ENCODE measurements at places on chromosomes 16 and 17. TPM values are rescaled to one million over a fixed set of nuclear protein-coding genes. Genes with fewer than 3 reads are reported as not detected.
A peak's percentile ranks its signal among the peaks of the same experiment; 100 is the strongest.

DNA sequence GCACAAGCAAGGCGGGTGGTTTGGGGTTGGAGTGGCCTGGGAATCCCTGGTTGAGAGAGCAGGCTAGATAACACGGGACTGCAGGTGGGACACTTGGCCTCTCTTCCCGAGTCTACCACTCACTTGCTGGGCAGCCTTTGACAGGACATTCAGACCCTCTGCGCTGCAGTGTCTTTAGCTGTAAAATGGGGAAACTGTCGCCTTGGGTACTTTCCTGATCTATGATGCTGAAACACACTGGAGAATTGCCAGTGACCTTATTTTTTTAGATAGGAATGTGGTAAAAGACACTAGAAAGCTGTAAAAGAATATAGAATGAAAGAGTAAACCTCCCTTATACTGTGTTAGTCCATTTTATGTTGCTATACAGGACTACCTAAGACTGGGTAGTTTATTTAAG, 30.5 kb downstream of the KSR1 start:
- H3K4me3 ChIP-seq = no peak overlapping the region
- H3K36me3 ChIP-seq = no peaks in the 10 kb centered on the region
- no peak for DNase-seq
- H3K27me3 ChIP-seq = no peaks in the 10 kb centered on the region

GRCh38 chr17:10311131-10311530, 61.7 kb downstream of the MYH13 start:
- H3K27me3 ChIP-seq = no peaks in the 10 kb centered on the region
- no peak overlapping the region for H3K27ac ChIP-seq
- DNase-seq = no peak
- no peak overlapping the region for H3K4me3 ChIP-seq
- no peaks in the 10 kb centered on the region for H3K4me1 ChIP-seq
- no peaks in the 10 kb centered on the region for H3K36me3 ChIP-seq

DNA sequence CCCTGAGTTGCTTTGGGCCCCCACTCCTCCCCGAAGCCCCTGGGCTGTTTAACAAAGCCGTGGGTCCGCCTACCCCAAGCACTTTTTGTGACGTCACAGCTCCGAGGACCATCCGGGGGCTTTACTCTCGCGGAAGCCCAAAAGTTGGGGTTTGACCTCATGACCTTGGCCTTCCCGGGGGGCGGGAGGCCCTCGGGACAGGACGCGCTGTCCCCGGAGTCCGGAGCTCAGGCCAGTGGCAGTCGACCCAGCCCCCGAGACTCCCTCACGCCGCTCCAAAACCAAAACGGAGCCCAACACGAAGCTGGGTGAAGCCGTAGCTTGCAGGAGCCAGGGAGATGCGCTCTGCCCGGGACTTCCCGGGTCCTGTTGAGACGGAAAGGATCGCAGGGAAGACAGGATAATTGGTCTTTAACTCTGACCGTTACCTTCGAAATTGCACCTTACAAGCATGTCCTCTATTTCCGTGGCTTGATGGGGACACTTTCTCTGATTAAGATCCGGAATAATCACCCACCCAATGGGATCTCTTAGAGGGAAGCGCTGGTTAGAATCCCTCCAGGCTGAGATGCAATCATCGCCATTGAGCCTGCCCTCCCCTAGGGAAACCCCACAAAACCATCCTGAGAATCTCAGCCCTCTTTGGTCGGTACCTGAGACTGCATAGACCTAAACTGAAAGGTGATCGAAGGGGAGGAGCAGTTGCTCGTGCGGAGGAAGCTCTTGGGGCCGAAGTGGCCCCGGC, 4.9 kb upstream of the SOX9 start:
- no peak overlapping the region for H3K4me3 ChIP-seq
- H3K27me3 ChIP-seq = peaks cover 24% of the 10 kb centered on the region
- no peaks in the 10 kb centered on the region for H3K36me3 ChIP-seq
- H3K4me1 ChIP-seq = no peaks in the 10 kb centered on the region
- H3K27ac ChIP-seq = no peak overlapping the region

DNA sequence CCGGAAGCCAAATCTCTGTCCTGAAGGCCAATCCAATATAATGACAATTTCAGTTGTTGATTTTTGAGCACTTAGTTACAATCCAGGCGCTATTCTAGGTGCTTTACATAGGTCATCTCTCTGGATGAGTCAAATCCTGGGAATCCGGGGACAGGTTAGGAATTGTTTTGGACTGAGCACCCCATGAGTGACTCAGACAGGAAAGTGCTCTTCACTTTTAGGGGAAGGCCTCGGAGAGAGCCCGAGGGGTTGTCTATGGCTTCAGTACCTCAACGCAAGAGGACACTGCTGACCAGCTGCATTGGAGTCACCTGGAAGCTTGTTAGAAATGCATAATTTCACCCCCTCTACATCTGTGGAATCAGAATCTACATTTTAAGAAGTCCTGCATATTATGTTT, 108.8 kb downstream of the IRX5 start:
- H3K36me3 ChIP-seq = no peaks in the 10 kb centered on the region
- no peak overlapping the region for H3K4me3 ChIP-seq
- H3K27me3 ChIP-seq = no peaks in the 10 kb centered on the region
- no peak for DNase-seq
- H3K4me1 ChIP-seq = no peaks in the 10 kb centered on the region

DNA sequence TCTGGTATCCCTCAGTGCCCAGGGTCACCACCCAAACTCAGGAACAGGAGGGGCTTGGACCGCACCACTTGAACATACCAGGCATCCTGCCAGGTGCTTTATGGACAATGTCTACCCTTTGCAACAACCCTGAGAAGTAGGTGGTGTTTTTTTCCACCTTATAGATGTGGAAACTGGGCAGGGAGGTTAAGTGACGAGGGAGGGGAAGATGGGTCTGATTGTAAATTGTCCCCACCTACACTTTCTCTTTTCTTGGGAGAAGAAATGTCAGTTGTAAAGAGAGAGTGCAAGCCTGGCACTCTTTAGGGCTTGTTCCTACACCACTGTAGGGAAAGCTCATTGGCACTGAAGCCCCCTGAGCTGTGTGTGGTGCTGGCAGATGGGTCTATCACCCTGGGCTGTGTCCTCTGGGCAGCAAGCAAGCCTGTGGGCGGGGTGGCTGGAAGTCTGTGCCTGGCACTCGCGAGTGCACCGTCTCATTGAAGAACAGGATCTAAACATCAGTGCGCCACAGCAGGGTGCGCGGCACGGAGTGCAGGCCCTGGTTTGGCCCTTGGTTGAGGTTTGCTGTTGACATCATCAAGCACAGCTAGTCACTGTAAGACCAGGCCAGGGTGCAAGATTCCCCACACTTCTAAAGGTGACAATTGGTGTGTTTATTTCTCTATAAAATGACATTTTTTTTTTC, 15.1 kb downstream of the NOD2 start:
- no peak overlapping the region for H3K27ac ChIP-seq
- H3K36me3 ChIP-seq = no peaks in the 10 kb centered on the region
- no peak for DNase-seq
- no peaks in the 10 kb centered on the region for H3K27me3 ChIP-seq

DNA sequence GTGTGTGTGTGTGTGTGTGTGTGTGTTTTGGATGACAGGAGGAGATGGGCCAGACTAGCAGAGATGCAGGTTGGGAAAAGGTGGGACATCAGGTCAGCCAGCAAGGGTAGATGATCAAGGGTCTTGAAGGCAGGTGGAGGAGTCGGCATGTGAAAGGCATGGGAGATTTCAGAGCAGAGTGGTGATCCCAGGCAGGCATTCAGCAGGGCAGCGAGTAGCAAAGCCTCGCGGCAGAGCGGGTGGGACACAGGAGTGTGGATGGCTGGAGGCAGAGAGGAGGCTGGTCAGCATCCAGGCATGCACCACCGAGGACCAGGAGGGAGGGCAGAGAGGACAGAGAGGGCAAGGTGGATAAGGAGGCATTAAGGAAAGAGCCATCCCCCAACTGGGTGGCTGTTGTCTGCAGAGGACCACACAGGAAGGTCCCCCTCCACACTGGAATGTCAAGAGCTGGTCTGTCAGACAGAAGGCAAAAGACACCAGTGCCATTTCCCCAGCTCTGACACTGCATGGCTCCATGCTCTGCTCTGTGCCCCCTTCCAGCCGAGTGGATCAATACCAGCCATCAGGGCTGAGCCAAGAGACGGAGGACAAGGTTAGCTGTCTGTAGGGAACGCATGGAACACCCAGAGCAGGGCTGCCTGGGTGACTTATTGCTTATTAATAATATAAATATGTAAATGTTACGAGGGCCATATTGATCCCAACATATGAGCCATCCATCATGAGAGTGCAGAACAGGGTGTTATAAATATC, 74.8 kb upstream of the RPL38 start:
- H3K4me3 ChIP-seq = no peak overlapping the region
- no peaks in the 10 kb centered on the region for H3K36me3 ChIP-seq
- H3K27ac ChIP-seq = no peak overlapping the region
- no peaks in the 10 kb centered on the region for H3K4me1 ChIP-seq
- no peaks in the 10 kb centered on the region for H3K27me3 ChIP-seq

- H3K27me3 ChIP-seq = no peaks in the 10 kb centered on the region
Measured at GRCh38 chr16:66832661-66833305, 2.0 kb upstream of the NAE1 start.

- no peaks in the 10 kb centered on the region for H3K4me1 ChIP-seq
- H3K36me3 ChIP-seq = no peaks in the 10 kb centered on the region
- H3K4me3 ChIP-seq = no peak overlapping the region
- DNase-seq = no peak
- H3K27ac ChIP-seq = no peak overlapping the region
Measured at GRCh38 chr17:5892921-5893675, 177.1 kb upstream of the WSCD1 start.

DNA sequence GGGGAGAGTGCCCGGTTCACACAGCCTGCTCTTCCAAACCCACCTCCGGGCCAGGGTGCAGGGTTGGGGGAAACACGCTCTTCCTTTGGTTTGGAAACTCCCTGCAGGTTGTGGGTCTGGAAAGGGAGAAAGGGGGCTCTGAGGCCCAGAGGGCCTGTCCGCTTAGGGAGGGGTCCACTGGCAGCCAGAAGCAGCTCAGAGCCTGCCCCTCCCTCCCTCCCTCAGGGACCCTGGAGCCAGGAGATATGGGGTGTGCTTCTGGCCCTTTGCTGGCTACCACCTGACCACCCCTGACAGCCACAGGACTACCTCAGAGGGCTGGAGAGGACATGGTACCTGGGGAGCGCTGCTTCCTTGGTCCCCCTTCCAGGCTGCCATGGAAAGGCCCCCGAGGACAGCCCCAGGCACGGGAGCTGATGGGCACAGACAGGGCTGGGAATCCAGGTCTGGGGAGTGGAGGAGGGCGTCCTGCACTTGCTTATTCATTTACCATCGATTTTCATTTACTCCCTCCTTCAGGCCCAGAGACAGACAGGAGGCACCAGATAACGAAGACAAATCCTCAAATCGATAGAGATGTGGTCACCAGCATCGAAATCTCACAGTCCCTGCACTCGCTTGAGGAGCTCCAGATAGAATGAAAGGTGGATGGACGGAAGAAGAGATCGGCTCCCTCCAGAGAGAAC, 48.4 kb upstream of the DOC2B start:
- DNase-seq = no peak
- H3K27ac ChIP-seq = no peak overlapping the region
- H3K36me3 ChIP-seq = no peaks in the 10 kb centered on the region
- no peak overlapping the region for H3K4me3 ChIP-seq
- H3K4me1 ChIP-seq = peaks cover 3% of the 10 kb centered on the region

GRCh38 chr17:39095309-39095686, 56.1 kb downstream of the PLXDC1 start:
- H3K4me1 ChIP-seq = no peaks in the 10 kb centered on the region
- no peaks in the 10 kb centered on the region for H3K27me3 ChIP-seq
- no peaks in the 10 kb centered on the region for H3K36me3 ChIP-seq
- H3K4me3 ChIP-seq = no peak overlapping the region

GRCh38 chr16:27123795-27124409, 57.2 kb downstream of the C16orf82 start:
- DNase-seq = no peak
- no peak overlapping the region for H3K27ac ChIP-seq
- no peaks in the 10 kb centered on the region for H3K4me1 ChIP-seq
- H3K36me3 ChIP-seq = no peaks in the 10 kb centered on the region

GRCh38 chr17:76371656-76372628, 12.5 kb upstream of the SPHK1 start:
- H3K4me3 ChIP-seq = no peak overlapping the region
- no peaks in the 10 kb centered on the region for H3K36me3 ChIP-seq
- no peaks in the 10 kb centered on the region for H3K4me1 ChIP-seq

DNA sequence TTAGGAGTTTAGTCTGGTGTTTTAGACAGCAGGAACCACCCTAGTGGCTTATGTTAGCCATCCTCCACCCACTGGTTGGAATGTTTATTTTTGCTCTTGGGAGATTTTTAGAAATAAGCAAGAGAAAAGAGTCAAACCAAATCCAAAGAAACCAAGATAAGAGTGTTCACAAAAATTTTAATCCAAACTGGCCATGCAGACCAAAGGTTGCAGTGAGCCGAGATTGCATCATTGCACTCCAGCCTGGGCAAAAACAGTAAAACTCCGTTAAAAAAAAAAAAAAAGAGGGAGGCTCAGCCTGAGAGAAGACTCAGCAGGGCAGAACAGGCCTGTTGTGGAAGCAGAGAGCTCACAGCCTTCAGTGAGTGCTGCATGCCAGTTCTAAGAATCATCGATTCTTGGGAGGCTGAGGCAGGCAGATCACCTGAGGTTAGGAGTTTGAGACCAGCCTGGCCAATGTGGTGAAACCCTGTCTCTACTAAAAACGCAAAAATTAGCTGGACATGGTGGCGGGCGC, 12.2 kb upstream of the C16orf54 start:
- no peaks in the 10 kb centered on the region for H3K4me1 ChIP-seq
- H3K27ac ChIP-seq = no peak overlapping the region
- H3K4me3 ChIP-seq = no peak overlapping the region
- no peaks in the 10 kb centered on the region for H3K36me3 ChIP-seq
- no peaks in the 10 kb centered on the region for H3K27me3 ChIP-seq

GRCh38 chr17:17890773-17891759, 54.3 kb upstream of the SREBF1 start:
- H3K36me3 ChIP-seq = no peaks in the 10 kb centered on the region
- H3K27ac ChIP-seq = no peak overlapping the region
- DNase-seq = peak; percentile 51
- H3K4me1 ChIP-seq = no peaks in the 10 kb centered on the region
- no peak overlapping the region for H3K4me3 ChIP-seq
- H3K27me3 ChIP-seq = no peaks in the 10 kb centered on the region

The TTLL6 gene
- total RNA-seq = 8.2 TPM

The GCGR gene
- total RNA-seq = not detected

The NACA2 gene
- 0.32 TPM for total RNA-seq

The FN3K gene
- total RNA-seq = 46.9 TPM

The SLC16A6 gene
- total RNA-seq = 0.19 TPM

The SLC5A11 gene
- 2.6 TPM for total RNA-seq

The UBALD2 gene
- 90.1 TPM for total RNA-seq

The HOXB4 gene
- total RNA-seq = 2.5 TPM

The ZPBP2 gene
- not detected for total RNA-seq

The AMZ2 gene
- 31.5 TPM for total RNA-seq

The CCDC78 gene
- total RNA-seq = 3.7 TPM

The SPATA22 gene
- not detected for total RNA-seq

The LRRC37A gene
- 2.1 TPM for total RNA-seq

The CRYM gene
- 10.4 TPM for total RNA-seq

The PSMD12 gene
- 39.4 TPM for total RNA-seq

Measured in colonic mucosa (tissue), 4 donors.